Stimulated activated CD4-positive, alpha-beta T cell treated with anti-CD3 and anti-CD28 coated beads, TNF-alpha, amount 100 ng/mL, for 48 hours (primary cell): ENCODE measurements at places on chromosomes 7 and 10.

GRCh38 chr10:23196915-23197314 is 4.8 kb downstream of the PTF1A start:
- no peak for DNase-seq

DNA sequence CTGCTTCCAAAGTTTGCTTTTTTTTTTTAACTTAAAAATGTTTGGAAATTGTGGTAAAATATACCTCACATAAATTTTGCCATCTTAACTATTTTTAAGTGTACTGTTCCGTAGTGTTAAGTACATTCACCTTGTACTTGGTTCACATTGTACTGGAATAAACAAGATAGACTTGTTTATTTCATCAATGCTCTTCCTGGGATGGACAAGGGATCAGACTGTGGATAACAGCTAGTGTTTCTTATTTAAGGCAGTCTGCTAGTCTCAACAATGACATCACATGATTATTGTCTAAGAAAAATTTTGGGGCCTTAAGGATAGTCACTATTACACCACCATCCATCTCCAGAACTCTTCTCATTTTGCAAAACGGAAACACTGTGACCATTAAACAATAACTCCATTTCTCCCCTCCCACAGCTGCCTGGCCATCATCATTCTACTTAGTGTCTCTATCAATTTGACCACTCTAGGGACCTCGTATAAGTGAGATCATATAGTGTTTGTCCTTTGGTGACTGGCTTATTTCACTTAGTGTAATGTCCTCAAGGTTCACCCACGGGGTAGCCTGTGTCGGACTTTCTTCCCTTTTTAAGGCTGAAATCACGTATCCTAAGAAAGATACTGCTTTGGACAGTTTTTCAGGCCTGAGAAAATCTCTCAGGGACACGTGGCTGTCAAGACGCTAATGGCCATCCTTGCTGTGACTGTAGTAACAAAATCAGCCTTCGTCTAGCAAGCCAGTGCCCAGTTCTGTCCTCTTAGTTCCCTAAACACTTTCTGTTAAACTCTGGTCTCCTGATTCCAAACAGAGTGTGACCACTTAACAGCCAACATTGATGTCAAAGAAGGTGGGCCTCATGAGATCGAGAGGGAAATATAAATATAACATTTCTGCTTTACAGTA is 305.2 kb downstream of the FRMD4A start:
- DNase-seq: no peak

DNA sequence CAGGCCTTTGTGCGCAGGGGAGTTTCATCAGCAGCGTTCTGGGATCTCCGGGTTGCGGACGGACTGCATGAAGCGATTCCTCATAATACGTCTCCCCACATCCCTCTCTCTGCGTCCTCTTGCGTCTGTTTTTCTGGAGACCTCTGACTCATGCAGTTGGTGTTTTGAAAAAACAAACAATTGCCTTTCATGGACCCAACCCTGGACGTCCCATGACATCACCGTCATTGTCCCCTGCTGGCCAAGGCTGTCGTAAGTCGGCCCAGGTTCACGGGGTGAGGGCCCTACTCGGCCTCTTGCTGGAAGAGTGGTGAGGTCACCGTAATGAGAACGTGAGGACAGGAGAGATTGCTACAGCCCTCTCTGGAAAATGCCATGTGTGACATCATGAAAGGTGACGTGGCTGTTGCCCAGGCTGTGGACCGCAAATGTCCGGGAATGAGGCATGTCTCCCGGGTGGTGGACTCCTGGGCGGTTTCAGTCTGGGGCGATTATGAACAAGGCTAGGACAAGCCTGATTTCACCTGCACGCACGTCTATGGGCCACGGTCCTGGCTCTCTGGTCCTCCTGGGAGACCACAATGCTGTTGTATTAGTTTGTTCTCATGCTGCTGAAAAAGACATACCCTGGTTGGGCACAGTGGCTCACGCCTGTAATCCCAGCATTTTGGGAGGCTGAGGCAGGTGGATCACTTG is 9.8 kb upstream of the MAFK start:
- no peak for DNase-seq

DNA sequence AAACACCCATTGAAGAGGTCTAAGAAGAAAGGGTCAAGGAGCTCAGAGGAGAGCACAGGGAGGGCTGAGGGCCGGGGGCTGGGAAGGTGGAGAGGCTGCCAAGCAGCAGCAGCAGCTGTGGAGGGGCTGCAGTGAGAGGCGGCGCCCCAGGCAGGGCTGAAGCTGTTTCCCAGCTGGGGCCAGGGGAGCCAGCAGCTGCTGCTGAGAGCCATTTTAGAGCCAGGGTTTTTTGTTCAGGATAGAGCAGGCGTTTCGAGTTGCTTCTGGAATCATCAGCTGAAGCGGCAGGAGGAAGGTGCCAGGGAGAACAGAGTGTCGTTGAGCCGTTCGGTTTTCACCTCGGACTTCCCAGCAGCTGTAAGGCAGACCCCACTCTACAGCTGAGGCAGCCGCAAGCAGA is 62.7 kb downstream of the LANCL2 start:
- DNase-seq: no peak

DNA sequence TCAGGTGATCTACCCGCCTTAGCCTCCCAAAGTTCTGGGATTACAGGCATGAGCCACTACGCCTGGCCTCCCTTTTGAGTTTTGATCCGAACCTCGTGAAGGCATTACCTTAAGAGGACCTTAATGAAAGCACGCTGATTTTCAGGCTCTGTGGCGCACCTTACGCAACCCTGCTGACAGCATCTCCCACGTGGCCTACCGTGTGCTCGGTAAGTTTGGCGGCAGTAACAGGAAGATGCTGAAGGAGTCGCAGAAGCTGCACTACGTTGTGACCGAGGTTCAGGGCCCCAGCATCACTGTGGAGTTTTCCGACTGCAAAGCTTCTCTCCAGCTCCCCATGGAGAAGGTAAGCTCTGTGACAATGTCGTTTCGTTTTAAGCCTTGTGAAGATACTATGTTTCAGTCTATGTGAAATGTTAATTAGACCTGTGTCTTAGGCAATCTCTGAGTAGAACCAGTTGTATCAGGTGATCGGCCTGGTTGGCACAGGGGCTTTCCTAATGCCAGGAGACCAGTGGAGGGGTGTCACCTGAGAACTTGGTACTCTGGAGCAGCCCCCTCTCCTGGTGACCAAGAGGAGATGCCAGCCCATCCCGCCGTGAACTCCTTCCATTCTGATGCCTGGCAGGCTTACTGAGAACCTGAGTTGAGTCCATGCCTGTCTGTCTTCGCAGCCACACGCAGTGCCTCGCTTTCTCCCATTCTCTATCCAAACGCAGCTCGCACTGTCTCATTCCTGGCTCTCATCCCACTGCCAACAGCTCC is 43.5 kb downstream of the TRRAP start:
- DNase-seq: no peak

DNA sequence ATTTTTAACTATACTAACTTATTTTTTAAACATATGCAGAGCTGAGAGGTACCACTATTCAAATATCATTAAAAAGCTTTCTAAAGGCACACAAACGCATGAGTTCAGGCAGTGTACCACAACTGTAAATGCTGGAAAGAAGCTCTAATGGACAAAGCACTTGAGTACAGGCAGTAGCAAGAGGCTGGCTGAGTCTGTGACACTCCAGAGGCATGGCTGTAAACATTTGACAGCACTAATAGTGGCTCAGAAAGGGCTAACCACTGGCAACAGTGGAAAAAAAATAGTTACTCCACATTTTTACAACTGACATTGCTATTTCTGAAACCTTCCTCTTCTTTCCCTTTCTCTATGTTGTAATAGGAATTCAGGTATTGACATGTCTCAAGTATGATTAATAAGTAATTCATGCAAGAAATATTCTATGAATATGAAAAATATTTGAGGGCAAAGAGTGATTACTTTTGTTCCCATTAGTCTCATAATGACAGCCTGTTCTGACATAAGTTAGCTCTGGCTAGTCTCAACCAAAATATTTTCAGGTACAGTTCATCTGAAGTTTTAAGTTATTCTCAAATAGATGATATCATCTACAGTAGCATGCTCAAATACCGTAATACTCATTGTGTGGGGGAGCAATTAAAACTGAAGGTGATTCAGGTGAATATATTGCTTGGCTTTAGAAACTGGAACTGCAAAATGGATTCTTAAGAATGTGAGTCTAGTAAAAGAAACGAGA is 324.0 kb upstream of the POT1 start:
- DNase-seq: no peak
